Activated CD4-positive, CD25-positive, alpha-beta regulatory T cell treated with anti-CD3 and anti-CD28 coated beads, Interleukin-2, amount 50 U/mL, for 16 hours (primary cell): ENCODE measurements at places on chromosomes 5 and 9.

GRCh38 chr9:97934321-97935115 lies 3.5 kb downstream of the HEMGN start:
- DNase-seq, result no peak

DNA sequence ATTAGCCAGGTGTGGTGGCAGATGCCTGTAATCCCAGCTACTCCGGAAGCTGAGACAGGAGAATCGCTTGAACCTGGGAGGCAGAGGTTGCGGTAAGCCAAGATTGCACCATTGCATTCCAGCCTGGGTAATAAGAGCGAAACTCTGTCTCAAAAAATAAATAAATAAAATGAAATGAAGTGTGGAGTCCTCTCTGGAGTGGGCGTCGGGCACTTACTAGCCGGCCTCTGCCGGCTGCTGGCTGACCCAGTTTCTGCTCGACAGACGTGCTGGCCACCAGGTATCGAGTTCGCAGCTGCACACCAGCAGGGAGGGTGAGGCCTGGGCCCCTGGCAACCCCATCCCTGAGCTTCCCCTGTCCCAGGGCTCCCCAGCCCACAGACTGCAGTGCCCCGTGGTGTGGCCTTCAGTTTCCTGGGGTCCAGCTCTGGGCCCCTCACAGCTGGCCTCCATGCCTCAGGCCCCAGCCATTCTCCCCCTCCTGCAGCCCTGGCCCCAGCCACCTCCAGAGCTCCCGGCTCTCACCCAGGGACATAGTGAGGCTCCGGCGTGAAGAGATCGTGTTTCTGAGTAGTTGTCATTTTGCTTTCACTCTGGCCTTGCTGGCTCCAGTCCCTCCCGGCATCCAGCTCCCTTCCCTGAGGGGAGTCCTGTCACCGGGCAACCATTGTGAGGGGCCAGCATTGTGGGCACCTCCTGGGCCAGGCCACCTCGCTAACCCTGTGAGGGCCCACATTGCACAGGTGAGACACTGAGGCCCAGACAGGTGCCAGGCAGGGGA lies 3.8 kb upstream of the STPG3 start:
- no peak for DNase-seq

DNA sequence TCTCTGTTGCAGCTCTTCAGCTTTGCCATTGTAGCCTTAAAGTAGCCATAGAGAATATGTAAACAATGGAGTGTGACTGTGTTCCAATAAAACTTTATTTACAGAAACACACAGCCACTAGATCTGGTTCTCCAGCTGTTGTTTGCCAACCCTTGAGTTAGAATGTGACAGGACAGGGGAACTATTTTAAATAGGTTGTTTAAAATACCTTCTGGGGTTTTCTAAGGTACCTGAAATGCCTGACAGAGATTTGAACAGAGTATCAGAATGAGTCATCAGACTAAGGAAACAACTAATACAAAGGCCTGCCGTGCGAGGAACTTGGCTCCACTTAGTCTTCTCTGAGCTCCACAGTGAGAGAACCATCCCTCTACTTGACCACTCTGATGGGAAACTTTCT lies 85.4 kb downstream of the HSD17B4 start:
- no peak for DNase-seq

- peak; percentile 65 for DNase-seq
These were observed at the start of gene UBLCP1 for GRCh38 chr5:159262859-159263568. Gene UBLCP1, plus strand, starts transcription at chr5:159263290. Its CDS starts 5,626 bp downstream, at chr5:159268916.

DNA sequence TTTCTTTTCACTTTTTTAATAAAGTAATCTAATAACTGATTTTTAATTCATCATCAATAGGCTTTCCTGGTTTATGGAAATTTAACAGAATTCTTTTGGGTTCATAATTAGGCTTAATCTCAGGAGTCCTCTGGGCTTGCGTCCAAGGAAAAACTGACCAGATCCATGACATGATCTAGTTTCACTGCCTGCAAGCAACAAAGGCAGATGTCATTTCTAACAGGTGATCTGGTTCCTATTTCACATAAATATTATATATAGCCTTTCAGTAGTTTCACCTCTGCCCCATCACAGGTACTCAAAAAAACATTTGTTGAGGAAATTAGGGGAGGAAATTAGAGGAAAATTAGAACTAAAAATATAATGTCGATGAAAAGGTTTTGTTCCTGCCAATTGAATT lies 126.4 kb downstream of the FBXL17 start:
- no peak for DNase-seq

DNA sequence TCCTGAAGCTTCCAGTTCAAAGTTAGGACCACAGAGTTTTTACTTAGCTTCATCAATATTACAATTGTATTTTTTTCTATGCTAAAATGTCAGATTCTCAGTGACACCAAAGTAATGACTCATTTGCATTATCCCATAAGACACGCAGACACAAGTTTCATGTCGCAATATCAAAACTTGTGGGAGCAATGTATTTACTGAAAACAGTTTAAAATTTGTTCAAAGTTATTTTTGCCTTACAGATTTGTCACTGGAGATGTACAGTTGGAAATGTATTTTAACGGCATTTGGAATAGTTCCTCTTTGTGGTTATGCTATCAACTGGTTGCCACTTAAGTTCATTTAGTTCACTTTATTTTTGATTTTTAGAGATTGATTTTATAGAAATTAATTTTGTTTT lies 36.2 kb upstream of the DAP start:
- DNase-seq, result no peak

DNA sequence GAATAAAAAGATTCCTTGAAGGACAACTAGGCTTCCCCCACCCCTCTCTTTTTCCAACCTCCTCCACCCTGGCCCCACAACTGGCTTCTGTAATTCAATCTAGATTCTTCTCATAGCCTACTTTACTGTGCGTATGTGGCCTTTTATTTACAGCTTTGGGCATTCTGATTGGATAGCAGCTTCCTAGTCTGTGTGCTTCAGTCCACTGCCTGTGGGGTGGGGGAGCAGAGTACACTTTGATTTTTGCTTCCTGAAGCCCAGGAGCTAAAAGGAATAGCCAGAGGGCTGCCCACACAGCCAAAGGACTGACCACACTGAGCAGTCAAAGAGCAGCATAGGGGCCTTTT lies 30.4 kb downstream of the RUSC2 start:
- no peak for DNase-seq

GRCh38 chr9:127637322-127637847 lies 25.3 kb downstream of the STXBP1 start:
- no peak for DNase-seq

DNA sequence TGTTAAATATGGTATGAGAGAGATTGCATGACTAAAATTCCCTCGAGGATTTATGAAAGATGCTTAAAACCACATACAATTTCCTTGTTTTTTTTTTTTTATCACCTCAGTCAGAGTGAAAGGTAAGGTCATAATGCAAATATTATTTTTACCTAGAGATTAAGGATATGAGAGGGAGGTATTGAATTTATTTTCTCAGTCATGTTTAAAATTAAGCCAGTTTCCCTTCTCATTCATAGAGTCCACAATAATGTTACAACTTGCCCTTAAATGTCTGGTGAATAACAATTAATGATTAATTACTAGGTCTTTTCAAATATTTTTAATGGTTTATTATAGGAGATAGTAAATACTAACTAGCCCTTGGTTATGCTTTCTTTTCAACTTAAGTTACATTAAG lies 144.9 kb upstream of the HAPLN1 start:
- no peak for DNase-seq

GRCh38 chr5:43376496-43377140 lies 35.6 kb downstream of the CCL28 start:
- DNase-seq, result no peak

GRCh38 chr5:80184235-80185023 lies 71.4 kb downstream of the SERINC5 start:
- no peak for DNase-seq

DNA sequence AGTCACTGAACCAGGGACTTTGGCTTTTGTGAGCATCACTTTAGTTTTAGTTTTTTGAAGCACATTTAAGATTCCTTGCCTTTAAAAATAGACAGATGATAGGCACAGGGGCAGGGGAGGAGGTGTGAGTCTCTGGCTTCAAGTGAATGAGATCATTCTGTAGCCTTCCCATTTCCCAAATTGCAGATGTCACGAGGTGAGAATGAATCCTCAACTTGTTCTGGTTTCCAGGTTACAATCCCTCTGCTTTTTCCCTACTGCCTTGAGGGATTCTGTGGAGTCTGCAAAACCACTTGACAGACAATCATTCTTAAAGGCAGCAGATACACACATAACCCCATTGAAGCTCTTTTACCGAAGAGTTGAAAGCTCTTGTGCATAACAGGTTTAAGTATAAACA lies 332.4 kb downstream of the DMAC1 start:
- DNase-seq, result no peak

GRCh38 chr5:159787837-159788236 lies 128.4 kb upstream of the ADRA1B start:
- DNase-seq, result no peak

DNA sequence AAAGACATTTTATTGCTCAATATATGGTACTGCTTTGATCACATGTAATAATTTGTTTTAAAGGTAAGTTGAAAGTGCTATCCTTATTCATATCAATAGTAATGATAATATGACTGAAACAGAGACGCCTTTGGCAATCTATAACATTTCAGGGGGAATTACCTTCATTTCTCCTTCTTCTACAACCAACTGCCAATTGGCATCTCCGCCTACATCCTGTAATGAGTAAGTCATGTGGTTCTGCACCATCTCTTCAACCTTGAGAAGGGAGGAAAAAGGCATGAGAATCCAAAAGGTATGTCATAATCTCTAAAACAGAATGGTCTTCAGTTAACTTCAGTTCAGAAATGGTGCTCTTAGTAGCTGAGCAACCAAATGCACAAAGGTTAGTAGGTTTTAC lies 52.4 kb downstream of the HMGCR start:
- no peak for DNase-seq

GRCh38 chr9:126357074-126357473 lies 30.4 kb downstream of the MVB12B start:
- DNase-seq, result no peak

DNA sequence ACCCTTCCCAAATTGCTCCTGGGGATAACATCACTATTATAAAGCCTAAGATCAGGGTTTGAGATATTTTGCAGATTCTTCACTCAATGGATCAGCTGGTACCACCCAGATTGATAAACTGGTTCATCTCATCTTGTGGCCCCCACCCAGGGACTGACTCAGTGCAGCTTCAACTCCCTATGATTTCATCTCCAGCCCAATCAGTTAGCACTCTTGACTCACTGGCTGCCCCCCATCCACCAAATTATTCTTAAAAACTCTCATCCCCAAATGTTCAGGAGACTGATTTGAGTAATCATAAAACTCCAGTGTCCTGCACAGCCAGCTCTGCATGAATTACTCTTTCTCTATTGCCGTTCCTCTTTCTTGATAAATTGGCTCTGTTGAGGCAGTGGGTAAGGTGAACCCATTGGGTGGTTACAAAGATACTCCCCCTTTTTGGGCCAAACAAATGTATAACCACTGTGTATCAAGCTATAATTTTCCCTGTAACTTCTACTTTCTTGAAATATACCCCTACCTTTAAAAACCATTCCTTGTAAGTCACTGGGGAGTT lies 263.3 kb upstream of the IL12B start:
- DNase-seq, result no peak

DNA sequence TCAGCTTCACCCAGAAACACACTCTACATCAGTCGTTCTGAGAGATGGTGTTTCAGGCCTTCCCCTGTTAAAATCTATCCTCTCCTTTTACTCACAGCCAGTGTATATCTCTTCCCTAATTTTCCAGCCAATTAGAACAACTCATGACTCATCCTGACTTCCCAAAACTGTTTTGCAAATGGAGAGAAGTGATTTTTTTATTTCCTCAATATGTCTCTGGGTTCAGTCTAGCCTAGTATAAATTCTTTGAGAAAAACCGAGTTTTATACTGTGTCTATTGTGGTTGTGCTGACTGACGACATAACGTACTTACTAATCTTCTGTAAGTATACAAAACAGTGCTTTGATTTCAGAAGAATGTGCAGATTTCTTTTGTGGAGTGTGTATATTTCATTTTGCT lies 28.4 kb upstream of the CAST start:
- DNase-seq, result no peak

- no peak for DNase-seq
These were observed 96.6 kb downstream of the RGS3 start for GRCh38 chr9:113559834-113560800.

- DNase-seq, result no peak
These were observed 28.7 kb downstream of the INIP start for GRCh38 chr9:112689161-112689740.

GRCh38 chr5:72709341-72709740 lies 107.1 kb upstream of the TNPO1 start:
- DNase-seq, result no peak

- DNase-seq, result no peak
These were observed 21.9 kb upstream of the NOTCH1 start for GRCh38 chr9:136567651-136568287.

DNA sequence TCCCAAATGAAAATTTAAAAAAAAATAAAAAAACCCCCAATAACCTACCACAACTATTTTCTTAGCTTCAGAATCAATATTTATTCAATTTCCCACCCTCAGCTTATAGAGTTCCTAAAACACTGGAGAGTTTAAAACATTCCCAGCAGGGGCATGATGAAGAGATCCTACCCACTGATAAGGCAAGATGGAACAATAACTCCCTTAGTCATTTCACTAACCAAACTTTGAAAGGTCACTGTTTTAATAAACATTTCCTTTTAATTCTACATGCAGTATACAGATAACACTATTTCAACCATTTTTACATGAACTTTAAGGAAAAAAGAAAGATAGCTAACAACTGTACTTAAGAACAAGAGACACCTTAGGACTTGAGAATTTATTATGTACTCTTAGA lies 34.9 kb upstream of the ACOT12 start:
- no peak for DNase-seq

DNA sequence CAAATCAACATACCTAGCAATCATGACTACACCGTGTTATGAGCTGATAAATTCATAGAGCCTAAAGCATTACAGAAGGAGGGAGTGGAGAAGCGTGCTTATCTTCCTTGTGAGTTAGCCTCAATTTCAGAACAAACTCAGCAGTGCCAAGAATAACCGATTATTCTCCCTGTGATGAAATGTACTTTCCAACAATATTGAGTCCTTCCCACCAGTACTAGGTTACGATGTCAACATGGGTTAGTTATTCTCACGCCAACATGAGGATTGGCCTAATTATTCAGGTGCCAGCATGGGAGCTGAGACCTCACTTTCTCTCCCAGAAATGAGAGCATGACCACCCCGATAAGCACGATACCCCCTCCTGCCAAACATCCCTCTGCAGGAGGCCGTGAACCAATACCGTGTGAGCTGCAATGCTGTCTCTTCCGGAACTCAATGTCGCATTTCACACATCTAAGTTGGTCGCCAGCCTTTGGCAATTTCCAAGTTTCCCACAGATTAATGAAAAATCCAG lies 193.7 kb downstream of the ENC1 start:
- no peak for DNase-seq
